Hindlimb muscle (tissue), 1 donor: ENCODE measurements at places on chromosomes 3 and 15.

DNA sequence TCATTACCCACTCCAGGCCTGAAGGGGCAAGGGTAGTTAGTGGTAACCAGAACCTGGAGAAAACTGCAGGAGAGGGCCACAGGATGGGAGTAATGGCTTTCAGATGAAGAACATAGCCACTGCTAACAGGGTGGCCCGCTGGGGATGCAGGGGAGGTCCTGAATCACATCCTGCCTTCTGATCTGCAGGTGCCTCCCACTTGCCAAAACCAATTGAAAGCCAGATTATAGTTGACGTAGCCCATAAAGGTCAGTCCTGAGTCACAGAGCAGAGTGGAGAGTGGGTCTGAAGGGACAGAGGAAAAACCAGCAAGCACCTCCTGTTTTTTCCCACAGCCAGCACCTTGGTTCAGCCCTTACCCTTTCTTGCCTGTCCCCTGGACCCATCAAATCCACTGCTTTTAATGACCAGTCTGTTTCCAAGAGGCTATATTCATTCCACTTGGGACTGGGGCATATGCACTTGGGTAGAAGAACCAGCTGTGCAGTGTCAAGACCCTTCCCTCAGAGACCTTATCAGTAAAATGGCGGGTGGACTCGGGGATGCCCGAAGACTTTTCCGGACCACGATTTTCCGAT is 646 bp upstream of the SLC35G2 start:
- DNase-seq: no peak

DNA sequence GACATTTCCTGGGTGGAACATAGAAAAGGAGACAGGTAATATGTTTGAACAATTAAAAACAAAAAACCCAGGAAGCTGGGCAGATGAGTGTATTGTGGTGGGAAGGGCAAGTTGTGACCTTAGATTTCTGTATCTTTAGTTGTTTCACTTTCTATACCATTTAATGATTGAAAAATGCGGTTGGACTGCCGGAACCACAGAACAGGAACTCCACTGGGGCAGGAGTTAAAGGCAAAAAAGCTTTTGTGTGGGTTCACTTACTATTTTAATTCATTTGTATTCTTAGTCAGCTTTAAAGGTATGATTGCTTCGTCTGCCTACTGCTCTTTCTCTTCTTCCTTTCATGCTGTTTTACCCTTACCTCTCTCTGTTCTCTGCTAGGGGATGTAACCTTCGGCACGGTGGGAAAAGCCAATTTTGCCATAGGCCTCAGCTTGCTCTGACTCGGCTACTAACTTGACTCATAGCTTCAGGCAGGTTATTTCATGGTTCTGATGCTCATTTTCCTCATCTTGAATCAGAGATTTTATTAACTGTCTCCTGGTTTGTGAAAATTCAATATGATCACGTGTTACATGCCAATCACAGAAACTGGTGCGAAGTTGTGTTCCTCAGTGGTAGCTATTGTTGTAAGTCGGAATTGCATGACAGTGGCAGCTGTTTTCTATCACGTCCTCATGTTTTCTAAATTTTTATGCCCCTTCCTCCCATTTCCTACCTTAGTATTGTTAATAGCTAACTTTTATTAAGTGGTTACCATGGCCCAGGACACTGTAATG is 1.6 kb upstream of the MCTP2 start:
- DNase-seq: no peak

DNA sequence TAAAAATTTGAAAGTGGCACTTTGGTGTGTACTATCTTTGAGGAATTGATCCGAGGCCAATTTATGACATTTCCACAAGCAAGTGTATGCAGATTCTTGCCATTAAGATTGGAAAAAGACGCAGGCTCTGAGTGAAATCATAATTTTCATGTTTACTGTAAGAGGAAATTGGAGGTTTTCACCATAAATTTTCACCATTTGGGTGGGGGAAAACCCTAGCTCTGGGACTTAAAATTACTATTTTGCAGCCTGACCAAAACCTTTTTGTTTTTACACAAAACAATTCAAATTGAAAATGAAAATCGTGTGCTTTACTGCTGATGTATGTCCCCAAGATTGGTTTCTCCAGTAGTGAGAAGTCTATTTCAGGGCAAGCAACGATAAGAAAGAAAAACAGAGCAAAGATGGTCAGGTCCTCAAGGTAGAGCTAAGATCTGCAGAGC is 282.6 kb downstream of the FOXP1 start:
- DNase-seq: no peak

- DNase-seq: no peak
Observed at GRCh38 chr3:185502987-185503386, 4.2 kb upstream of the TMEM41A start.

GRCh38 chr3:69948246-69948862 is 51.2 kb upstream of the SAMMSON start:
- DNase-seq: peak; percentile 38

DNA sequence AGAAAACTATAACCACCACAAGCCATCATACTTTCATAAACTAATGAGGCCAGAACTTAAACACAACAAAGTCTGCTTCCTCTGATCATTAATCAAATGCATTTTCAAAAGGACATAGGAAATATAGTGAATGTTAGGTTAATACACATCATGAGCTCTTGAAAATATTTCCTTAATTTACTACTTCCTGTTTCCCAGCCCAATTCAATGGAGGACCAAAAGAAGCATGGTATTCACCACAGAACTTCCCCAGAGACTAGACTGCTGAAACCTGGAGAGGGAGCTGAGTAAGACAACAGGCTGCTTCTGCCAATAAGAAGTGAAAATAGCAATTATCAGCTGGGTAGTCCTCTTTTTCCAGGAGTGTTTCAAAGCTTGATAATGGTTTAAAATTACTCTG is 250.3 kb downstream of the ULK4 start:
- no peak for DNase-seq

- DNase-seq: no peak
Observed at GRCh38 chr15:80498652-80499051, 94.5 kb downstream of the ARNT2 start.

GRCh38 chr3:153315781-153316180 is 153.8 kb downstream of the RAP2B start:
- no peak for DNase-seq

- no peak for DNase-seq
Observed at GRCh38 chr3:10977892-10978510, 14.5 kb upstream of the SLC6A1 start.

DNA sequence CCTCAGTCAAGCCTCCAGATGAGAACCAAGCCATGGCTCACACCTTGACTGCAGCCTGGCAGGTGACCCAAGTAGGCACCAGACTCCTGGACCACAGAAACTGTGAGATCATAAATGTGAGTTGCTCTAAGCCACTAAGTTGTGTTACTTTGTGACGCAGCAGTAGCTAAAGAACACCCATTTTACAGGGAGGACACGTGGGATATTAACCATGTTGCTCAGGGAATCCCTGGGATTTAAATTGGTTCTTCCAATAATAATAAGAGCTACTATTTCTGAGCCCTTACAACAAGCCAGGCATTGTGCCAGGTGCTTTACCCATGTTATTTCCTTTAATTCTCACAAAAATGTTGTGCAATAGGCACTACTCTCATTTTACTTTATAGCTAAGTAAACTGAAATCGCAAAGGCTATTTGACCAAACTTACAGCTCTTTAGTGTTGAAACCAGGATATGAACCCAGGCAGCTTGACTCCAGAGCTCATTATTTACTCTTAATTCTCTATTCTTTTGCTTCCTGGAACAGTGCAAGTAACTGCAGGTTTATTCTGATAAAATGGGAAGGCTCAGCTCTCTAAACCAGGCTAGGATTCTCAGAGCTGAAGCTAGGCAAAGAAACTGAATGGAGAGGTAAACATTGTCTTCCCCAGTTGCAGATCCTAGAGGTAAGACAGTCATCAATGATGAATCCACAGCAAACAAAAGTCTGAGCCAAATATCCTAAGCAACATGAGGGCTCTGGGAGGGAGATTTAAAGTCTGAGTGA is 294.4 kb downstream of the KBTBD8 start:
- DNase-seq: no peak

GRCh38 chr3:19264424-19264823 is 116.1 kb downstream of the KCNH8 start:
- no peak for DNase-seq

DNA sequence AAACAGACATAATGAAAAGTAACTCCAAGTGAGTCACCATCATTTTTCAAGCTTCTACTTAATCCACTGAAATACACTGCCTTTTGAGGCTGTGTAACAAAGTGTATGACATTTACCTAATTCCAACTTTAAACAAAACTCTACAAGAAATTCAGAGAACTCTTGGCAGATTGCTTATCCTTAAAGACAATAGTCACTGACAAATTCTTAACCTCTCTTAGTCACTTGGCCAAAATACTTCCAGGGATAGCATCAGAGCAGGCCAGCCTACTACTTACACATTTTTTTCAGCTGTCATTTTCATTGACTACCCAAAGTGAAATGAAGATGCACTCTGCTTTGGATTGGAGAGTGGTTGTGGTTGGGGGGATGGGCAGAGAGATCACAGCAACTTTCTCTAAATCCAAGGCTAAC is 3.6 kb downstream of the WWTR1 start:
- no peak for DNase-seq

- no peak for DNase-seq
Observed at GRCh38 chr15:70882361-70882760, 9.9 kb downstream of the THAP10 start.

- DNase-seq: no peak
Observed at GRCh38 chr3:42819351-42819965, 10.2 kb downstream of the ACKR2 start.

GRCh38 chr3:31917303-31918005 is 63.6 kb downstream of the OSBPL10 start:
- DNase-seq: no peak

DNA sequence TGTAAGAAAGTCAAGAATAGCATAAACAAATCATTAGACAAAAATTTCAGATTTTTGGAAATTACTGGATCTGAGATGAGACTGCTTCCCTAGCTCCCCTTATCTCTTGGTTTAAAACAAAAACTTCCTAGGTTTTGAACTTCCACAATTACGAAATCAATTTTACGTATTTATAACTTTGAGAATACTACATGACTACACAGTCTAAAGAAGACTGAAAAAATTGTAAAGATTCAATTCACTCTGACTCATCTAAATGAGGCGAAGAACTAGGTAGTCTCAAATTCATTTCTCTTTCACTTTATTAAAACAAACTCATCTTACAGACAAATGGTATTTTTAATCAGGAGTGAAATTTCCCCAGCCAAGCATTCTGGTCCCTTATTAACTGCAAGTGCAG is 10.3 kb downstream of the CCDC54 start:
- DNase-seq: no peak

DNA sequence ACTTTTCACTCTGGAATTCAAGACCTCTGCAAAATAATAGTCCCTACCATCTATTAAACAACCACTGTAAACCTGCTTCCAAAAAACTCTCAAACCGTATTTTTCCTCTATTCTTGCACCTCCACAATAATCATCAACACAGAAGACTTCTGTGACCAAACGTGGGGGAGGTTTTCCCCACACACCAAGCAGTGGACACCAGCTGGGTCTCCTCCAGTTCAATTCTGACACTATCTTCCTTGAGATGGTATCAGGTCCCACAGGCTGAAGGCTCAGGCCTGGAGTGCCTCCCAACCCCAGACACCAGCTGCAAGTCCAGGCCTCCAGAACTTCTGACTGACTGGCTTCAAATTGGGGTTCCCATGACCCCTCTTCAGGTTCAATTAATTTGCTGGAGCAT is 89.6 kb upstream of the RAP2B start:
- no peak for DNase-seq

- no peak for DNase-seq
Observed at GRCh38 chr15:41872166-41872747, 21.6 kb downstream of the SPTBN5 start.

- DNase-seq: no peak
Observed at GRCh38 chr3:178562143-178562946, 26.1 kb downstream of the KCNMB2 start.

- DNase-seq: no peak
Observed at GRCh38 chr15:63576441-63576840, 20.7 kb upstream of the FBXL22 start.

- DNase-seq: no peak
Observed at GRCh38 chr15:59522988-59523461, 85.0 kb downstream of the FAM81A start.

- DNase-seq: no peak
Observed at GRCh38 chr3:186971578-186971977, 41.3 kb downstream of the ST6GAL1 start.

- DNase-seq: no peak
Observed at GRCh38 chr3:131883086-131883485, 151.7 kb downstream of the CPNE4 start.

DNA sequence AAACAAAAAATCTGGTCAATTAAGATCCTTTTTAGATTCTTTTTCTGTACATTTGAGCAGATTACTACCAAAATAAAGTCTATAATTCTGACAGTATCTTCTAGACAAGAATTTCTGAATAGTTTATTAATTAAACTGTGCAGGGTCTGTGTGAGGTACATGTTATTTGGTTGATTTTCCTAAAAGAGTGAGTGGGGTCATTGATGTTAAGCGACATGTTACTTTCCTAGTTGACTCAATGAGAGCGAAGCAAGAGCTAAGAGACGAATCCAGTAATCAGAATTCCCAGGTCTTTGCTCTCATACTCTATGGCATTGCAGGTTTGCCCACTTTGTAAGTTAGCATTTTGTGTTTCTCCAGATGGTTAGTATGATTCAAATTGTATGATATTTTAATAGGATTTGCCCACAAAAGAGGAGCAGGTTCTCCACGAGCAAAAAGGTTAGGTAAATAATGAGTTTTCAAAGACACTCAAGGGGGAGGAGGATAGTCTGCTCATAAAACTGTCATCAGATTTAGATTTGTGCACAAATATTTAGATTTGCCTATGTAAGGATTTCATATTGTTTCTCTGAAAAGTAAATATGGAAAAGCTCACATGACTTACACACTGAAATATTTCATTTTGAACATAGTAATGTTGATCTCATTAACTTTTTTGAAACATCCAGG is 217.2 kb upstream of the CGNL1 start:
- no peak for DNase-seq

GRCh38 chr15:98801234-98801561 is 152.9 kb downstream of the IGF1R start:
- DNase-seq: no peak

DNA sequence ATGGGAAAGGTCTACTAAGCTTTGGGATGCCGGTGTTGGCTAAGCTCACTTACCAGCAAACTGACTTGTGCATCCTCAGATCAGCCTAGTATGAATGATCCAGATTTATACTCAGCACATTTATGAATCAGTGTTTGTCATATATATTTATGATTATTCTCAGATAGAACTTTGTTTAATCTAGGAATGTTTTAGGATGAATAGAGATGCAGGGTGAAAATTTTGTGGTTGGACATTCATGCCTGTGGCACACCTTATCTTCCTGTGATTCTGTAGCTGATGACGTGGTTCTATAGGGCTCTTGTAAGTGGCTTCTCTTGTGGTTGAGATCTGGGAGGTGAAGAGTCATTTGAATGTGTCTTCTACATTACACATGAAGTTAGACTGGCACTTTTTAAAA is 11.4 kb downstream of the CDIN1 start:
- DNase-seq: no peak

- DNase-seq: no peak
Observed at GRCh38 chr3:190826018-190826417, 36.5 kb downstream of the GMNC start.

- no peak for DNase-seq
Observed at GRCh38 chr3:167100200-167100599, 279.9 kb downstream of the ZBBX start.
